Left cardiac atrium (tissue), 4 donors: ENCODE measurements at places on chromosomes 6 and 20. TPM values are rescaled to one million over a fixed set of nuclear protein-coding genes. Genes with fewer than 3 reads are reported as not detected.

DNA sequence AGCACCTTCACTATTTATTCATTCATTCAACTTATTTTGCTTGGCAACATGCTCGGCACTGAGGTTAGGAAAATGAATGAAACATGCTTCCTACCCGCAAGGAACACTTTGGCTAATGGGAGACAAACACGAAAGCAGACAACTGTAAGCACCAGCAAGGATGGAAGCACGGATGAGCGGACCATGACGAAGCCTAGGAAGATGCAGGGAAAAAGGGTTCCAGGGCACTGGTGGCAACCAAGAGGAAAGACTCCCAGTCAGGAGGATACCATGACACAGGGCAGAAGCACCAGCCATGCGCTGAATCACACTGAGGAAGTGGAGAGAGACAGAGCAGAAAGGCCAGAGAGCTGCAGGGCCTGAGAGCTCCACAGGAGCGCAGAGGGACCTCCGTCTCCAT is 9.8 kb downstream of the PDE10A start:
- DNase-seq = no peak

BPIFB2 gene
- total RNA-seq = not detected

GRCh38 chr20:61253264-61253639 is 1.2 kb downstream of the CDH4 start:
- DNase-seq = no peak

DNA sequence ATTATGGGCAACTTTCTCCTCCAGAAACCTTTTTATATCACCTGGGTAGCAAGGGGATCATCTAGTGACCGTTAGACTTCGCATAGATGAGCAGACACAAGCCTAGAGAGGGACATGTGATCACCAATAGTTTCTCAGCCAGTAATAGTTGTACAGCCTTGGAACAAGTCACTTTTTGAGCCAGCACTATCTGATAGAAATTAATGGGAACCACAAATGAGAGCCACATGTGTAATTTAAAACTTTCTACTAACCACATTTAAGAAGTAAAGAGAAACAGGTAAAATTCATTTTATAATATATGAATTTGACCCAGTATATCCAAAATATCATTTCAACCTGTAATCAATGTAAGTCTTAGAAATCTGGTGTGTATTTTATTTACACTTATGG is 592 bp upstream of the CTNNBL1 start:
- DNase-seq = no peak

KCNK16 gene
- not detected for total RNA-seq

DNA sequence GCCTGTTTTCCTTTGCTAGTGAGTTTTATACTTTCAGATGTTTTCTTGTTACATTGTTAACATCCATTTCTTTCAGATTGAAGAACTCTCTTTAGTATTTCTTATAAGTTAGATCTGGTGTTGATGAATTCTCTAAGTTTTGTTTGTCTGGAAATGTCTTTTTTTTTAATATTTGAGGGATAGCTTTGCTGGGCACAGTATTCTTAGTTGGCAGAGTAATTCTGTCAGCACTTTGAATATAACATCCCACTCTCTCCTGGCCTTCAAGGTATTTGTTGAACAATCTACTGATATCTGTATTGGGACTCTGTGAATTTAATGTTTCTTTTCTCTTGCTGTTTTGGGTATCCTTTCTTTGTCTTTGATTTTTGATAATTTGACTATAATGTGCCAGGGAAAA is 79.4 kb upstream of the UST start:
- no peak for DNase-seq

IL17A gene
- not detected for total RNA-seq

DNA sequence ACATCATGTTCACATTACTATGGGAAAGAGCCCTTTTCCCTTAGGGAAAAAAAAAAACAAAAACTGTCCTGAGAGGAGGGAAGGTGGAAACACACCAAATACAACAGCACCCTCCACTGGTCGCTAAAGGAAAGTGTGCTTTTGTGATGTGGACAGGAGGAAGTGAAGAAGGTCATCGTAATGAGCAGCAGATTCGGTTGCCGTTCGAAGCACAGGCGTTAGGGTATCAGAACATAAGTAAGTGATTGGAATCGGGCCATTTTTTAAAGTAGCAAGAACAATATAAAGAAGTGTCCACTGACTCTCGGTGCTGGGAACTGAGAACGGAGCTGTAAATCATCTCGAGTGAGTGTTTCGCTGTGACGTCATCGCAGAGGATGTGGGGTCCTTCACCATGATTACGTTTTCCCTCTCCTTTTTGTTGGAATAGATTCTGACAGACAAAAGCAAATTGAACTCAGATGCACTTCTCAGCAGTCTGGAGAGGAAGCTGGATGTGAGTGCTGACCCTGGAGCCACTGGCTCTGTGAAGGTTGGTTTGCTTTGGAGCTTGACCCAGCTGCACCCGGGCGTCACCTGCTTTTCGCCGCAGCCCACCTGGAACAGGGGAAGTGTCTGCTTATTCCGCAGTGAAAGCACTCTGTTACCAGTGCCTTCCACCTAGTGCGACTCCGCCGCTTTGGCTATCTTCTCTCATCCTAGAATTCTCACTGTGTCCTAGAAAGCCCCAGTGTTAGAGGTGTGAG is 203.6 kb upstream of the GMDS start:
- DNase-seq = no peak

- DNase-seq = no peak
Observed at GRCh38 chr6:1415416-1416063, 26.2 kb downstream of the FOXF2 start.

DNA sequence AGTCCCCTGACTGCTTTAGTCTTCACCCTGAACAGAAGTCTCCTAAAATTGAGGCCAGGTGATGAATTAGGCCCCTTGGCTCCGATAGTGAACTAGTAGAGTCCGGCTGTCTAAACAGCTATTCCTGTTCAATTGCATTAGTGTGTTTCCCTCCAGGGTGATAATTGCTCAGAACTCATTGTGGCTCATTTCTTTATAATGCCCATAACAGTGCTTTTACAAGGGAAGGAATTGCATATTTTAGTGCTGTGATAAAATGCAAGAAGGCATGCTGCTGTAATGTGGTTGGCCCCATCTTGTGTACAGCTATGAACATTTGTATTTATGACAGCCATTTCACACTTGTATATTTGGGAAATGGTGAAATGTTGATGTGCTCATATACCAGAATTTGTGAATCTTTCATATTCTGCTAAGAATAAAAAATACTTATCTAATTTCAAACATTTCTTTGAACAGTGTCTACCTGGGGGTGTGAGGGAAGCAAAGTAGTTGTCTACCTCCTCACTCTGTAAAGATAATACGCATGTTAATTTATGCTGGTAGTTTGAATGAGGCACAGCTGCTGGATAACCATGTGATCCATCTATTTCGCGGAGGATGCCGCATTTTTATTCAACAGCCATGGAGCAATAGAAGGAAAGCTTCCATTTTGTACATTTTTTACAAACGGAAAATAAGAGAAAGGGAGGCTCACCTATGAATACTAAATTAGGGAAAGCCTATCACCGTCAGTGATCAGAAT is 451.4 kb downstream of the NKAIN2 start:
- no peak for DNase-seq

DNA sequence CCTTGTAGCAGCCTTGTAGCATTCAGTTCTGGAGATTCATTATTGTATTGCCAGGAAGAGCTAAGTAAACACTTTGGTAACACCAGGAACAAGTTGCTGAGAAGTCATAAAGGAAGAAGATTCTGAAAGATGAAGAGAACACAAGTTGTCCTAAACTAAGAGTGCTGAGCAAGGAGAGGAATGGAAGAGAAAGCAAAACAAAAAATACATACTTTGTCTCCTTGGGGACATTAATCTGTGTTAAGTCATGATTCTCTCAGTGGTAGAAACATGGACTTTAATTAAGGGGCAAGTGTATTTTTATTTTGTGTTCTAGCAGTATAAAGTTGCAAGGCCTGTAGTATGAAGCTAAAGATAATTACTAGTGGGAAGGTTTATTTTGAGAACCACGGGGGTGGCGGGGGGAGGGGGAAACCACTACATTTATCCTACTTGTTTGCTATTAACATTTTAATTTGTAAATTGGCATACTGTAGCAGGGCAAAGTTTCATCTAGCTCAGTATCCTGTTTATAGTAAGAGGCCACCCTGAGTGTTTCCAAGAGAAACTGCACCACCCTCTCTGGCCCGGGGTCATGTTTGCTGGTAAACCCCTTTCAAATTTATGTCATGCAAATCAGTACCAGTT is 463.0 kb downstream of the CDKAL1 start:
- DNase-seq = no peak

GRCh38 chr6:37134396-37135191 is 35.4 kb upstream of the PIM1 start:
- DNase-seq = peak; percentile 40

GRCh38 chr6:5121956-5122355 is 36.8 kb downstream of the PPP1R3G start:
- DNase-seq = no peak

GUCA1A gene
- not detected for total RNA-seq

DNA sequence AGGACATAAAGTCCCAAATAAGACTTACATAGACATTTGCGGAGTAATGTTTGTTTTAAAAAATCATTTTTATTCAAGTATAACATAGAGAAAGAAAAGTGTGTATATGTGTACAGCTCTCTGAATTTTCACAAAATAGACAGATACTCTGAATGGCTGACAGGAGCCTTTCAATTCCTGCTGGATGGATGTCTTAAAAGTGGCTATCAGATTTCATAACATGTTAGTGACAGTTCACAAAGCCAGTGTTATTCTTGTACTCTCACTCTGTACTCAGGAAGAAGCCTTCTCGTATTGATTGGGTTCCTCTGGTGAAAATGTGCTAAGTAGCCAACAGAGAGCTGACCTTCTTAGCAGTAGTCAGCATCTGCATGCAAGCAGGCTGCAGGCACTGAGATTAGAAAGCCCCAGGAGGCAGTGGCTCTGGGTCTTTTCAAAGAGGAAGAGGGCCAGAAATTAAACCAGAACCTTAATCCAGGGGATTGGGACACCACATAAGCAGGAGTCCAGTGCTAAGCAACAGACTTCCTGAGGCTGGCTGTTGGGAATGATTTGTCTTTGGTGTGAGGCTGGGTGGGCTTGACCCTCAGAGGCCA is 19.7 kb downstream of the SLC17A4 start:
- no peak for DNase-seq

- peak; percentile 55 for DNase-seq
Observed at GRCh38 chr6:195861-196360, 96.4 kb upstream of the DUSP22 start.

DUSP15 gene
- 4.2 TPM for total RNA-seq

PNLDC1 gene
- 0.47 TPM for total RNA-seq
